ENCODE measurements at places on chromosomes 3 and 15.

- DNase-seq = no peak
Measured at GRCh38 chr15:67228286-67228685, 26.2 kb downstream of the AAGAB start.

GRCh38 chr3:11159421-11159904 is 5.2 kb downstream of the HRH1 start:
- no peak for DNase-seq

DNA sequence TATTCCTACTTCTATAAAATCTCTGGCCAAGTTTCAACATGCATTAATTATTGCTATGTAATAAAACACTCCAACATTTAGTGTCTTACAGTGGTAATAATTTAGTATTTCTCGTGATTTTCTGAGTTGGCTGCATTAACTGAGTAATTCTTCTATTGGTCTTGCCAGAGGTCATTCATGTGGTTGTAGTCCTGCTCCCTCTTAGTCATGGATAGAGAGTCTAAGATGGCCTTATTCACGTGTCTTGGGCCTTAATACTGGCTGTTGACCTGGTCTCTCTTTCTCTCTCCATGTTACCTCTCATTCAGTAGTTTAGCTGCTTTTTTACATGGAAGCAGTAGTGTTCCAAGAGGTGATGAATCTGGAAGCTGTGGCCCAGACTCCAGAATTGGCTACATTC is 140.1 kb upstream of the ZBTB20 start:
- DNase-seq = no peak

GRCh38 chr15:65819563-65819960 is 27.5 kb upstream of the DENND4A start:
- no peak for DNase-seq

GRCh38 chr3:196143708-196144382 is 62.0 kb upstream of the TFRC start:
- DNase-seq = no peak

- DNase-seq = no peak
Measured at GRCh38 chr3:33145221-33145900, 31.5 kb downstream of the CRTAP start.

DNA sequence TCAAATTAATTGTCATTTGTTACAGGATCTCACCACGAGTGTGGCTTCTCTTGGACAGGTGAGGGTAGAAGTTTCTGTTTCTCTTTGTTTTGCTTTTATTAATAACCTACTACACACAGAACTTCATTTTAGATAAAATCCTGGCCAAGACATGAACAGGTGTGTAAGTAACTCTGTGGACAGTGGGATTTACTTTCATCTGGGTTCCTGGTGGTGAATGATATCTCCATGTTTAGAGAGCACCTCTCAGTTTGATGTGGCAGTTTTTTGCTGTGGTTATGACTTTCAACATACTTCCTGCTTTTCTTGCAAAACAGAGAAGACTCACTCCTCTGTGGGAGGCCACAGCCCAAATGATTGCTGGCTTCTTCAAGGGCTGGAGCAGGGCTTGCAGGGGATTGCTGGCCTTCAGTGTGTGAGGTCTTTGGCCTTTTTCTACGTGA is 71.1 kb upstream of the XCR1 start:
- no peak for DNase-seq

DNA sequence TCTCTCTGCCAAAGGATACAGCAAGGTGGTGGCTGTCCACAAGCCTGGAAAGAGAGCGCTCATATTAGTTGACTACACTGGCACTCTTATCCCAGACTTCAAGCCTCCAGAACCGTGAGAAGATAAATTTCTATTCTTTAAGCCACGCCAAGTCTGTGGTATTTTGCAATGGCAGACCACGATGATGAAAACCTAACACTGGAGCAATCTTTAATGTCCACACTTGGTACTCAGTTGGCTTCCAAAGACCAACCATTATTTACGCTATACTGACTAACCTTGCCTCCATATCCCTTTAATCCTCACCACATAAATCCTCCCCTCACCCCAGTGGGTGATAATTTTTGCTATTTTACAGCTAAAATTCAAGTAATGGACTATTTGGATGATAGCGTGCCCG is 16.9 kb upstream of the LACTB start:
- no peak for DNase-seq

GRCh38 chr3:5390936-5391625 is 203.6 kb downstream of the EDEM1 start:
- DNase-seq = no peak

GRCh38 chr3:177751770-177752169 is 554.5 kb upstream of the TBL1XR1 start:
- no peak for DNase-seq

DNA sequence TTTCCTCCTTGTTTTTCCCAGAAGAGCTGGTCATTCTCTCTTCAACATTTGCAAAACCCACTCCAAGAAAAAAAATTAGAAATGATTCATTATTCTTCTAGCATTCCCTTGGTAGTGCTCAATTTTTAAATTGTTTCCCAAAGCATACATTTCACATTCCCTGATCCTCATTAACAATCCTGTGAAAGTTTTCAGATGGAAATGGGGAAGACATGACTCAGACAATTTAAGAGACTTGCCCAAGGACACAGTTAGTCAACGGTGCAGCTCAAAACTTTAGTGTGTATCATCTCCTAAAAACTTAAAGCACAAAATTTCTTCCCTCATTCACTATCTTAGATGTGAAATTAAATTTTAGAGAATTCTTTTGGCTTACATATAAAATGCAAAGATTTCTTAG is 17.1 kb upstream of the ABI3BP start:
- DNase-seq = no peak

- no peak for DNase-seq
Measured at GRCh38 chr3:44105571-44105970, 136.1 kb upstream of the TOPAZ1 start.

GRCh38 chr3:103511891-103512290 is 1077.1 kb downstream of the ZPLD1 start:
- no peak for DNase-seq
